ENCODE measurements at places on chromosomes 16 and 17.

- no peak for DNase-seq
These were observed 59.4 kb downstream of the TMEM114 start for GRCh38 chr16:8530752-8531384.

- no peak for DNase-seq
These were observed 18.6 kb downstream of the IGFBP4 start for GRCh38 chr17:40461732-40462342.

GRCh38 chr16:3800019-3800418 lies 80.5 kb downstream of the CREBBP start:
- DNase-seq: no peak

DNA sequence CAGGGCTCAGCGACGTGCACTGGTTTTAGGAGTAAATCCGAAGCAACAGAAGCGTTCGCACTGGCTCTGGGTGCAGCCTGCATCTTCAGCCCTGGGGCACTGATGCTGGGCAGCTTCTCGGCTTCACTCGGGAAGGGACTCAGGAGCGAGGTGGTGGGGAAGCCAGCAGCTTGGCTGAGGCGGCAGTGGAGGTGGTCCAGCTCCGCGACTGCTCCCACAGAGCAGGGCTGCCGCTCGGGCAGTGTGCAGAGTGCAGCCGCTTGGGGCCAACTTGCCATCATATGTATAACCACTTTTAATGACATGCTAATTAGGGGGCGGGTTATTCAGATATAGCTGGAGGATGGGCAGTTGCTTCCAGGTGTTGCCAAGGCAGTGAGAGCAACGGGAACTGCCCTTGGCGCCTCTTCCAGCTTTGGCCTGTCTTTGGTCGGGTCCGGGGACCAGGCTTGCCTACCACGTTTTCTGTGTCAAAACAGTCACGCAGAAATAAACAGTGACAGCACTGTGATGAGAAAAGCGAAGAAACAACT lies 26.7 kb downstream of the METRNL start:
- no peak for DNase-seq

DNA sequence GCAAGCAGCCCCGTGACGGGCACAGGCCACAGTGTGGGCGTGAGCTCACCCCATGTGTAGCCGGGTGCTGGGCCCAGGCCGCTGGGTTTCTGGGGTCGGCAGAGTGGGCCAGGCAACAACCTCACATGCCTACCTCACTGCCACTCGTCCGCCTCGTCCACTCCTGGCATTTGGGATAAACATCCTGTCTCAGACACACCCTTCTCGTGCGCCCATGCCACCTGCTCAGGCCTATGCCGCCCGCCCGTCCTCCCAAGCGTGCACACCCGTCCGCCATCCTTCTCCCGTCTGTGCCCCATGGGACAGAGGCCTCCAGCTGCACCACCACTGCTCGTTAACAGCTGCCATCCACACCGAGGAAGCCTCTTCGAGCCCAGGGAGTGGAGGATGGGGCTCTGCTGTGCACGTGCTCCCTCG lies 64.3 kb downstream of the KLHDC4 start:
- DNase-seq: no peak

- DNase-seq: no peak
These were observed 153.5 kb upstream of the RPL38 start for GRCh38 chr17:74049967-74050458.

DNA sequence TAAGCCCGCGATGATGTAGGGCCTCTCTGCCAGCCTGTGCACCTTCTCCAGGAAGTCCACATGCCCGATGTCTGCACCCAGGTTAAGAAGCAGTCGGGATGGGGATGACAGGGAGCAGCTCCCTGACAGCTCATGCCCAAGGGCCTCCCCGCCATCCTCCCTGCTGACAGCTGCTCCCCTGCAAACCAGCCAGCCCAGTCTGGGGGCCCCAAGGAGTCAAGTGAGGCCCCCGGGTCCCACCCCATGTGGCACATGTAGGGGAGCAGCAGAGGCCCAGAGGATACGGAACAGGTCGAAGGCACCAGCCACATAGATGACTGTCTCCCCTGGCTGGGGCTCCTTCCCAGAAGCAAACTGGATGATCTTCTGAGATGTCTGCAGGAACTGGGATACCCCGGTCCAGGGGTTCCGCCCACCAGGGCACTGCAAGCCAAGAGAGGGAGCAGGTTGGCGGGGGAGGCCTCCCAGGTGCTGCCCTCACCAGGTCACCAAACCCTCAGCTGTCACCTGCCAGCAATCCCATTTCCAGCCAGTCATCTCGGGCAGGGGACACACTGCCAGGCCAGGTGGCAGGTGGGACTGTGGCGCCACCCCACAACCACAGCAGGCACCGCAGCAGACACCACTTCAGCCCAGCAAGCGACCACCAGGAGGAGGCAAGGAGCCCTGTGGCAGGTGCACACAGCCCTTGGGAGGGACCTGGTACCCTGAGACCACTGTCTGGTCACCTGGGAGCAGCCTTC lies 4.6 kb downstream of the PCYT2 start:
- no peak for DNase-seq

GRCh38 chr17:42112552-42113176 lies at the start of gene DHX58:
TSS of gene DHX58 (minus strand) at chr17:42112714. CDS start at chr17:42111892, 822 bp downstream.
- no peak for DNase-seq

GRCh38 chr16:87486713-87487247 lies 6.0 kb downstream of the ZCCHC14 start:
- DNase-seq: peak; percentile 56

DNA sequence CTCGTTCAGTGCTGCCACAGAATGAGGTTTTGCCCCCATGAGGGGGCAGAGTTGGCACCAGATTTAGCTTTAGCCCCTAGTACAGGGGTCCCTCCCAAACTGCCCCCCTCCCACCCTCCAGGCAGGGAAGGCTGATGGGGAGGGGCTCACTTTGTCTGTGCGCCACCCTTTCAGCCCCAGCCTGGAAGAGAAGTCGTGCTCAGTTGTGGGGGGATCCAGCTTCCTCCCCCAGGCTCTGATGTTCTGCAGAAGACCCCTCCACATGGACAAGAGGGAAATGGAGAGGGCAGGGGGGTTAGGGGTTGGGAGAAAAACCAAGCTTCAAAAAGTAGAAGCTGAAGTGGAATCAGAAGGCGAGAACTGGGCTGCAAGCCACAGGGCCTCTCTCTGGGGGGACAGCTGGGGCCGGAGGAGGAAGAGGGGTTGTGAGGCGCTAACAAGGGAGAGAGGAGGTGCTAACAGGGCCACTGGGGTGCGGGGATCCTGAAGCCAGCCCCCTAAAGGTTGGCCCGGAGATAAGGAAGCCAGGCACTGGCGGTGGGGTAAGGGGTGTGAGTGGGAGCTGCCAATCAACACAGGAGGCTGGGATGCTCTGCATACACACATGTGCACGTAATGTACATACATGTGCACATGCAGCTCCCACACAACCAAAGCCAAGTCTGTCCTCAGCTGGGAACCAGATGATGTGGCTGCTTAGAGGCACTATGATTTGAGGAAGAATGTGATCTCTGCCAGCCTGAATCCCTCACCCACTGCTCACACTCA lies 7.0 kb upstream of the TMEM92 start:
- DNase-seq: no peak

- DNase-seq: no peak
These were observed 9.3 kb upstream of the PRR14 start for GRCh38 chr16:30641378-30641982.

GRCh38 chr17:77725846-77726245 lies 232.7 kb upstream of the TNRC6C start:
- peak; percentile 0 for DNase-seq

DNA sequence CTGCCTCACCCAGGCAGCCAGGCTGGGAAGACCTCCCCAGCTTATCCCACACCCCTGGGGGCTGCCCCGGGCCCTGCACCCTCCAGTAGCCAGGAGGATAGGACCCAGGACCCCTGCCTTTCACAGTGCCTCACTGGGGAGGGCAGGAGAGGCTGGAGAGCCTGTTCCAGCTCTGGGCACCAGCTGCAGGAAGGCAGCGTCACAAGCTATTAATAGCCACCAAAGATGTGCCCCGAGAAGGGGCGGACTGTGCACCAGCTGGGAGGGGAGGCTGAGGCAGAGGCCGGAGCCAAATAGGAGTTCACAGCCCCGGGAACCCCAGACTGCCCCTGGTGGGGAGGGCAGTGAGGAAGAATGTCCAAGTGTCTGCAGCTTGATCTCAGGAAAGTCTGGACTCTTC lies 8.8 kb downstream of the SBK1 start:
- DNase-seq: no peak

DNA sequence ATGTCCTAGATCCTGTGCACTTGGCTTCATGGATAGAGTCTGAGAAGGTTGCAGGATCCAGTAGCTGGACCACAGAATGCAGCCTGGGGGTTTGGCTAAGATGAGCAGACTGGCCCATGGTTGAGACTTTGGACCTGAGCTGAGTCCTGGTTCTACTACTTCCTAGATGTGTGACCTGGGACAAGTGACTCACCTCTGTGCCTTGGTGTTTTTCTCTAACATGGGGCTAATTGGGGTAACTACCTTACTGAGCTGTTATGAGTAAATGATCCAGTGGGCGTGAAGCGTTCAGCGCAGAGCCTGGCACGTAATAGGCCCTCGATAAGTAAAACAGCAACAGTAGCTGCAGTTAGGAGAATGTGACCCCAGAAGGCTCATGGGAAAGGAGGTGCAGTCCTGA lies 38.8 kb downstream of the SNX20 start:
- no peak for DNase-seq

DNA sequence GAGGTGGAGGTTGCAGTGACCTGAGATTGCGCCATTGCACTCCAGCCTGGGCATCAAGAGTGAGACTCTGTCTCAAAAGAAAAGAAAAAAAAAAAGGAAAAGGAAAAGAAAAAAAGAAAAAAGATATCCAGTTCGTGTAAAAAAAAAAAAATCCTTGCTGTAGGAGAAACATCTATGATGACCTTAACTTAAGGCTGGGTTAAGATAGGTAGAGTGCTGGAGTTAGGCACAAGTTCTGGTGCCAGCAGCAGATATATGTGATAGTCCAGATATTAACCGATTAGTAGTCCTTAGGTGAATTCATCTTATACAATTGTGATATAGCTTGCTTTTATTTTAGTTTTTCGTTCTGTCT lies 17.2 kb downstream of the PSMD11 start:
- DNase-seq: no peak

GRCh38 chr17:38740806-38741205 lies 7.3 kb downstream of the PCGF2 start:
- DNase-seq: no peak

DNA sequence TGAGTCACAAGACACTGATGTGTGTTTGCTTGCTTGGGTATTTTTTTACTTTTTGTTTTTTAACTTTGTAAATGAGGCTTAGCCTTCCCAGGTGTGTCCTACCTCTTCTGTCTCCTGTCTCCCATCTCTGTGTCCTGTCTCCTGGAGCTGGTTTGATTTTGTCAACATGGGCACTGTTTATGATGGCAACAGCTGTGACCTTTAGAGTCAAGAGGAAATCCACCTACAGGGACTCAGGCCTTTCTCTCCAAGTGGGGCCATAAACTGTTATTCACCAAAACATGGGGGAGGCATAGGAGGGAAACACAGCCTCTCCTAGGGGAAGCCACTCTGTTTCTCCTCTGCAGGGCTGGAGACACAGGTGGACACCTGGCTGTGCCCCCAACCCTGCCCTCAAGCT lies 13.1 kb upstream of the PLCG2 start:
- DNase-seq: no peak

DNA sequence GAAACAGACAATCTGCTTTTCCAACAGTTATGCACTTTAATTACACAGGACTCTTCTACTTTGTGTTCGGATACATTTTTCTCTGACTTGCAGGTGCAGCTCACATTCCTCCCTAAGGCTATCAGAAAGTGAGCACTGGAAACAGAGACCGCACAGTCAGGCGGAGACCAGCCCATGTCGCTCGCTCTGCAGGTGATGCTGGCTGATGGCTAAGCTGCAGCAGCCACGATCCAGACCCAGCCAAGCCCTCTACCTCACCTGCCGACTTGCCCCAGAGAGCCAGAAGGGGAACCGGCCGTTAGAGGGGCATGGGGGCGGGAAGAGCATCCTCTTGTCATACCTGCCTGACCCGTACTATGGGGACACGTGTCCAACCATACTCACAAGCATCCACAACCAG lies 33.8 kb downstream of the MAP1LC3B start:
- DNase-seq: no peak

DNA sequence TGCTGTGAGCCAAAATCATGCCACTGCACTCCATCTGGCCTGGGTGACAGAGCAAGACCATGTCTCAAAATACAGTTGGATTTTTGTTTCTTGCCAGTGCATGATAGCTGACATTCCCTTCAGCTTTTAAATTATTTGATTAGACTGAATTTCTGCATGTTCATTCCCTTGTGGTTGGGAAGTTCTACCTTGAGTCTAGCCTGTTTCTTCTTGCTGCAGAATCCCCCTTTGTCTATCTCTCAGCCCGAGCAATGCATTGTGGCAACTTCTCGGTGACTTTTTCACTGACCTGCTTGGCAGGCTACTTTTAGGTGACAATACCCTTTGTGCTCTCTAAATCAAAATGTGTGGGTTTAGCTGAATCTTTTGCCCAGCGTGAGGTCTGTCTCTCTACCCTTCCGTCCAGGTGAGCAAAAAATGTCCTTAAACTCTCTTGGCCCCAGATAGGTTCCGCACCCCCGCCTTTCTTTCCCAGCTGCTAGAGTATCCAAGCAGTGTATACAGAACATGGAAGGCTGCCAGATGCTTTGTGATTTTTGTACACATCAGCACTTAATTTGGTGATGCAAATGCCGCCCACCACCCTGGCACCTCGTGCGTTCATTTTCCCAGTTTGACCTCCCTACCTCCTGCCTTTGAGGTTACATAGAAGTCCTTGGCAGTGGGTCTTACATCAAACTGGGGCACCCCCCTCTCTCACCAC lies 130.2 kb downstream of the ABCC6 start:
- no peak for DNase-seq

- DNase-seq: peak; percentile 27
These were observed 674 bp downstream of the ZNF821 start for GRCh38 chr16:71883168-71883848.

DNA sequence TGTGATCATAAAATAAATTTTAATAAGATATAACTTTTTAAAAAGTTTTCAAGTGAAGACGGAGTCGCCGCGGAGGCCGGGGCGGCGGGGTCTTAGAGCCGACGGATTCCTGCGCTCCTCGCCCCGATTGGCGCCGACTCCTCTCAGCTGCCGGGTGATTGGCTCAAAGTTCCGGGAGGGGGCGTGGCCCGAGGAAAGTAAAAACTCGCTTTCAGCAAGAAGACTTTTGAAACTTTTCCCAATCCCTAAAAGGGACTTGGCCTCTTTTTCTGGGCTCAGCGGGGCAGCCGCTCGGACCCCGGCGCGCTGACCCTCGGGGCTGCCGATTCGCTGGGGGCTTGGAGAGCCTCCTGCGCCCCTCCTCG lies at the start of gene FOXC2:
Gene FOXC2, plus strand, starts transcription at position 229 of the 365 bp plus-strand sequence. CDS start 507 bp downstream, outside the sequence.
- peak; percentile 90 for DNase-seq

GRCh38 chr16:17354141-17354601 lies 116.6 kb downstream of the XYLT1 start:
- no peak for DNase-seq

- DNase-seq: no peak
These were observed 691 bp upstream of the FAM83G start for GRCh38 chr17:19005137-19005773.

- no peak for DNase-seq
These were observed 10.9 kb downstream of the LDAF1 start for GRCh38 chr16:21169249-21169981.

DNA sequence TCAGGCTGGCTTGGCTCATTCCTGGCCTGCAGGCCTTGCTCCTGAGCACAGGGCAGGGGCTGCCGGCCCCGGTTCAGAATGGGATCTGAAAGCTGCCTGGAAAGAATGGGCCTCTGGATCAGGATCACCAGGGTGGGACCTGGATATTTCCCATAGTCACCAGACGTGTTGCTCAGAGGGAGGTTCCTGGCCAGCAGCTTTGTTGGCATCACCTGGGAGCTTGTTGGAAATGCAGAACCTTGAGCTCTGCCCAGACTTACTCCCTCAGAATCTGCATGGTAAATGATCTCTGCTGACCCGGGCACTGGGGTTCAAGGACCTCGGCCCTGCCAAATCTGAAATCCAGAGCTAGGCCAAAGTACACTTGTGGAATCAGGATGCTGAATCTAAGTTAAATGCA lies 29.5 kb upstream of the MED9 start:
- no peak for DNase-seq

All from SJCRH30 (cell line).